ENCODE measurements at places on chromosomes 5 and 9. TPM values are rescaled to one million over a fixed set of nuclear protein-coding genes. Genes with fewer than 3 reads are reported as not detected.
A peak's percentile ranks its signal among the peaks of the same experiment; 100 is the strongest.

- no peak for DNase-seq
Observed at GRCh38 chr9:27712806-27713205, 139.5 kb upstream of the C9orf72 start.

Gene SLC22A4
- total RNA-seq, result 10.8 TPM

- peak; percentile 97 for DNase-seq
Observed at GRCh38 chr5:96823900-96824380, 16.2 kb upstream of the ERAP1 start.

- DNase-seq, result no peak
Observed at GRCh38 chr5:172999372-172999973, 15.9 kb downstream of the ATP6V0E1 start.

- no peak for DNase-seq
Observed at GRCh38 chr9:110047955-110048402, 160.0 kb downstream of the C9orf152 start.

Gene ABO
- total RNA-seq, result not detected

Gene SLC45A2
- total RNA-seq, result not detected

Gene ABCA1
- 15.0 TPM for total RNA-seq

Gene IFNA1
- total RNA-seq, result not detected

- DNase-seq, result no peak
Observed at GRCh38 chr9:113361304-113362018, 12.1 kb downstream of the BSPRY start.

Gene PURA
- total RNA-seq, result 23.7 TPM

Gene RASGEF1C
- not detected for total RNA-seq

- no peak for DNase-seq
Observed at GRCh38 chr9:994005-994404, 17.6 kb downstream of the DMRT3 start.

Gene PHYKPL
- total RNA-seq, result 21.8 TPM

Gene GABRA6
- total RNA-seq, result not detected

DNA sequence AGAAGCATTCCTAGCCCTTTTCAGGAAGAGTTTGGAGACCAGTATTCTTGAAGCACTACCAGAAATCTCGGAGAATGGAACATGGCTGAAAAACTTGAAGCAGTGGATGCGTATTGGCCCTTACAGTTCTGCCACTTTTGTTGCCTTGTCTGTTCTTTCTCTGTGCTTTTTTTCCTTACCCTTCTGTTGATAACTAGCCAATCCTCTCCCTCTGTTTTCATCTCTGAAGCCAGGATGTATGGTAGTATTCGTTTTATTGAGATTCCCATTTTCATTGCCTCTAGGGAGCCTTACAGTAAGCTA, 564 bp upstream of the CCNH start:
- DNase-seq, result no peak

- peak; percentile 43 for DNase-seq
Observed at GRCh38 chr9:76987594-76988200, 31.8 kb upstream of the FOXB2 start.
